Activated T-cell treated with anti-CD3 and anti-CD28 coated beads for 4 hours (primary cell): ENCODE measurements at places on chromosomes 13 and 19.

DNA sequence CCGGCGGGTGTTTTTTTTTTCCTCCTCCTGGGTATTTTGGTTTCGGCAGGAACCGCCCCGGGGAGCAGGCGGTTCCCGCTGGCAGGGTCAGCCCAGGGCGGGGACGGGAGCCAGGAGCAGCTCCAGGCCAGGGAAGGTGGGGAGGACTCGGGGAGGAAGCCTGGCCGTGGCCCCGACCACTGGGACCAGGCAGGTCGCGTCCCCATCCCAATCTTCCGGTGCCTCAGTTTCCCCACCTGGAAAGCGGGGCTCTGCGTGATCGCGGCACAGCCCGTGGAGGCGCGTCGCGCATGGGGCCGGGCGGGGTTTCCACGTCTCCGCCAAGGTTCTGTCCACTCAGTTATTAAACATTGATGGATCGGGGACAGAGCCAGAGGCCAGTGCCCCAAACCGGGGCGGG, 34.8 kb downstream of the IL12RB1 start:
- no peak for DNase-seq

DNA sequence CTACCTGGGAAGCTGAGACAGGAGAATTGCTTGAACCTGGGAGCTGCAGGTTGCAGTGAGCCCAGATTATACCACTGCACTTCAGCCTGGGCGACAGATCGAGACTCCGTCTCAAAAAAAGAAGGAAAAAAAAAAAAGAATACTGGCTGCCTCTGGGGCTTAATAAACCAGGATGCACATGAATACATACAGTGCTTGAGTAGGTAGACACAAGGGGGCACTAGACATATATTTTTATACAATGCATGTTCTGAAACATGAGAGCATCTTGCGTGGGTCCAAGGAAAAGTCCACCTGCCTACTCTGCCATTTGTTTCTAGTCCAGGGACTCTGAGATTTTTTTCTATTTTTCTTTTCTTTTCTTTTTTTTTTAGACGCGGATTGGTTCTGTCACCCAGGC, 31.2 kb downstream of the KEAP1 start:
- no peak for DNase-seq

DNA sequence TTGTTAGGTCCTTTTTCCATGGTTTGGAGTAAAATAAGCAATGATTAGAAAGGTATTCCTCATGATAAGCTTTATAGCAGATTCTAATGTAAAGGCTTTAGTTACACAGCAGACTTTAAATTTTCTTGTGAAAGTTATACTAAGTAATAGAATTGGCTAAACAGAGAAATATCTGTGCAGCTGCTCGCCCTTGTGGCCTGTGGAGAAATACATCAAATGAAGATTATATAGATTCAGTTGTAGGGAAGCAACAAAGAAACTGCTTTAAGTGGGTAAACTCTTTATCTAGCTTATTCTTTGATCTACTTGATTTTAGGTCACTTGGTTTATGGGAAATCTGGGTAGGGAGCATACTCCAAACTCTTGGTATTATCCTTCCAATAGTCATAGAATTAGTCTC, 1269.7 kb upstream of the SPRY2 start:
- DNase-seq = no peak

DNA sequence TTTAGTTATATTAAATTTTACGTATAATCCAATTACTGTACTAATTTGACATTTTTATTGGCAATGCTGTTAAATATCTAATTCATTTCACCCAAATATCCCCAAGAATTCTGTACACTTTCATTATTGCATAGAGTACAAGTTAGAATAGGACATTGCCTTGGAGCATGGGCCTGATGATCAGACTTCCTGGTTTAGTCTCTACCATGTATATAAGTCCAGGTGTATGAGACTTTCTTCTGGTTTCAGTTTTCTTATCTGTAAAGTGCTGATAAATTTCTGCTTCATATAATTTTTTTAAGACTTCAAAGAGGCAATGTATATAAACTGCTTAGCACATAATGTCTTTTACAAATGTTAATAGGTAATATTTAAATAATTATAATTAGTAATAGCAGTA, 179.4 kb downstream of the KLF12 start:
- no peak for DNase-seq

DNA sequence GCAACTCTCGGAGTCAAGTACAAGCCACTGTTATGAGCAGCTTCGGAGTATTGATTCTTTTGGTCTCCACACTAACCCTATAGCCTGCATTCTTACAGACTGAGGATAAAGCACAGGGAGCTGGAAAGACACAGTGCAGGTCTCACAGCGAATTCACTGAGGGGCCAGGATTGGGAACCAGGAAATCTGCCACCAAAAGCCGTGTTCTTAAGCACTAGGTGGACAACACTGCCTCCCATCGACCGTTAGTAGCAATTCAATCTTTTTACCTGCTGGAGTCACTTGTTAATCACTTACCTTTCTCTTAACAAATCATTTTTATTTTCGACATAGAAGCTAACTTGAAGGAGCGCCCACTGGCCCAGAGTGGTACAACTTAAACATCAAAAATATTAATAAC, 6.3 kb downstream of the PMIS2 start:
- peak; percentile 5 for DNase-seq

- DNase-seq = no peak
Observed at GRCh38 chr13:72313546-72313945, 413.9 kb downstream of the MZT1 start.

DNA sequence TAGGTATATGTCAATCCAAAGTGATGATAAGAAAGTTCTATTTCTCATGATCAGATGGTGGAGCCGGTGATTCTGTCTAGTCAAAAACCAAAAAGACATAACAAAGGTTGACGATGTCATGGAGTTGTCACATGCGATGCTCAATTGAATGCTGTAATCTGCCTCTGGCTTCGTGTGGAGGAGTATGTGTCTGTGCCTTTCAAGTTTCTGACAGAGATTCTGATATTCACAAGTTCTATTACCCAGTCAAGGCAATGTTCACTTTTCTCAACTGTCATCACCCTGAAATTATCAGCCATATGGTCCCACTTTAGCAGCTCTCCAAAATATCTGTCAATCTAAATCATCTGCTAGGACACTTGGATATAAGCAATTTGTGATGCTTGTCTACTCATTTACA, 367.6 kb upstream of the PRR20A start:
- no peak for DNase-seq

- no peak for DNase-seq
Observed at GRCh38 chr13:71320452-71320851, 546.6 kb downstream of the DACH1 start.

DNA sequence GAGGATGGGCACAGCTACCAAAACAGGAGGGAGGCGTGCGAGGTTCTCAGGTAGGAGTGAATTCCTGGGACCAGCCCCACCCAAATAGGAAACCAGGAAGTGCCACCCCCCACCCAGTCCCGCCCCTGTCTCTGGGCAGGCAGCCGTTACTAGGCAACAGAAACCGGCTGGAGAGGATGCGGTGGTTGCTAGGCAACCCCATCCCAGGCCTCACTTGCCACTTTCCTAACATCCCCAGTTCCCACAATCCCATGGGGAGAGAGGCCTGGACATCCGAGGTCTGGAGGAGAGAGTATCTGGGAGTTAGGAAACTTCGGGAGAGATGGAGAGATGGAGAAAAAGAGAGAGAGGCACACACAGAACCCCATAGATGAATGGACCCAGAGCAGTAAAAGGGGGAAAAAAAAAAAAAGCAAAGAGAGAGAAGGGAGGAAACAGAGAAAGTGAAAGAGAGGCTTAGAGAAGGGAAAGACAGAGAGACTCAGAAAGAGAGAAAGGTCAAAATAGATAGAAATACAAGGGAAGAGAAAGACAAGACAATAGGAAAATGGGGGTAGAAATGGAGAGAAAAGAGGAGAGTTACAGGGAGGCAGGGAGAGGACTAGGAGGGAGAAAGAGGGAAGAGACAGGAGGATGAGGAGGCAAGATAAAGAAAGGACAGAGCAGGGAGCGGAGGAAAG, 3.8 kb downstream of the GRIK5 start:
- no peak for DNase-seq

GRCh38 chr13:33206945-33207614, 78.5 kb downstream of the STARD13 start:
- DNase-seq = no peak

- peak; percentile 93 for DNase-seq
Observed at GRCh38 chr19:17539238-17540117, 16.0 kb upstream of the COLGALT1 start.

- no peak for DNase-seq
Observed at GRCh38 chr13:23007426-23007825, 173.4 kb upstream of the SGCG start.

GRCh38 chr13:21055016-21055415, 6.4 kb downstream of the LATS2 start:
- DNase-seq = no peak

DNA sequence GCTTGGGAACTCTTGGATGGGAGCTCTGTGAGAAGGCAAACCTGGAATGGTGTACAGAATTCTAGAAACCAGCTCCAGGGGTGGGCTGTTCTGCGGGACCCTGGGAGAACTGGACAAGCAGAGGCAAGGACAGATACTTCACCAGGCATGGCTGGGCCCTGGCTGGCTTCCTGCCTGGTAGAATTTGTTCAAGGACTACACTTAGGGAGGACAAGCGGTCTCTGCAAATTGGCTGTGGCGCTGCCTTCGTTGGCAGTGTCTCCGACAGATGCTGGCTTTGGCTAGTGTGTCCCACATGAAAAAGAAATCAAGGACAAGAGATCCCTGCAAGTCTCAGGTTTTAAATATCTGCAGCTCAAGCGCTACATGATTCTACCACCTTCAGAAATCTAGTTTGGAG, 12.4 kb downstream of the CEBPG start:
- DNase-seq = no peak

DNA sequence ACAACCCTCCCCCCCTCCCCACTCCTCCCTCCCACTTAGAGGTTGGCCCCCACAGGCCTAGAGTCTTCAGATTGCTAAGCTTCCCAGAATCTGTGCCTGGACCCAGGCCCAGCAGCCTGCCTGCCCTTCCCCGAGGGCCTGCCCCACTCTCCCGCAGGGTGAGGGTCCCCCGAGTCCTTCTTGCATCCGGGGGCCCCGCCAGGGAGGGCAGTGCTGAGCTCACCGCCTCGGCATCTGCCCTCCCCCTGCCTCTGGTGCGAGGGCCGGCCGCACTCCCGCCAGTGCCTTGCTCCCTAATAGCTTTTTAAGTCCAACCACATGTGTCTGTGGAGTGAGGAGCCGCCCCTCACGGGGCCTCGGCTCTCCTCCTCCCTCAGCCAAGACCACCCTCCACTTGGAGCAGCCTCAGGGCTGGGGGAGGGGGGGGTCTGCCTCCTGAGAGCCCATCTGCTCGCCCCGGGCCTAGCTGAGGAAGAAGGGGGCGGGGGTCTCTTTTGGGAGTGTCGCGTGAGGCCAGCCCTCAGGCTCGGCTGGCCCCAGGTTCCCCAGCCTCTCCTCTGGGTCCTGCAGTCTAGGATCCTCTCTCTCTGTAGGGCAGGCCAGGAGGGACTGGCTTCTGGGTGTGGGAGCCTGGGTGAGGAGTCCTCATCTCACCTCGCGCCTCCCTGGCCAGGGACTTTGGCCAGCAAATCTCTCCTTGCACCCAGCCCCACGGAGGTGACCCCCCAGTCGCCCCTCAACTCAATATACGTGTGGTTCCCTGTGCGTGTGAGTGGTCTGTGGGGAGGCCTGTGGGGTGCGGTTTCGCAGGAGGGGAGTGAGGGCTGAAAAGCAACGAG, 47.2 kb downstream of the LYL1 start:
- DNase-seq = no peak

GRCh38 chr13:50133358-50133953, 118.2 kb downstream of the KCNRG start:
- DNase-seq = no peak

- DNase-seq = no peak
Observed at GRCh38 chr19:15591796-15592195, 23.2 kb upstream of the CYP4F8 start.

DNA sequence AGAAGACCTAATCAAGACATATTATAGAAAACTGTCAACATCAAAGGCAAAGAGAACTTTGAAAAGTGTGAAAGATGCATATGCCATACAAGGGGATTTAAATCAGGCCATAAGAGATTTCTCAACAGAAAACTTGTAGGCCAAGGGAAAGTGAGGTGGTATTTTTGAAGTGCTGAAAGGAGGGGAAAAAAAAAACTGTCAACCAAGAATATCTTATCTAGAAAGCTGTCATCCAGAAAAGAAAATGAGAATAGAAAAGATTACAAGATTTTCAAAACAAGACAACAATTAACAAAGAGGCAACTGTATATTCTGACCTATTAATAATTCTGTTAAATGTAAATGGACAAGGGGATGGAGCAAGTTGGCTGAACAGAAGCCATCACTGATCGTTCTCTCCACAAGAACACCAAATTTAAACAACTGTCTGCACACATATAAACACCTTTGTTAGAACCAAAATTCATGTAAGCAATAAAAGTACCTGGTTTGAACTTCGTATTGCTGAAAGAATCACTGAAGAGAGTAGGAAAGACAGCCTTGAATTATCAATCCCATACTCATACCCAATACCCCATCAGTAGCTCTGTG, 880.1 kb upstream of the PCDH9 start:
- no peak for DNase-seq

DNA sequence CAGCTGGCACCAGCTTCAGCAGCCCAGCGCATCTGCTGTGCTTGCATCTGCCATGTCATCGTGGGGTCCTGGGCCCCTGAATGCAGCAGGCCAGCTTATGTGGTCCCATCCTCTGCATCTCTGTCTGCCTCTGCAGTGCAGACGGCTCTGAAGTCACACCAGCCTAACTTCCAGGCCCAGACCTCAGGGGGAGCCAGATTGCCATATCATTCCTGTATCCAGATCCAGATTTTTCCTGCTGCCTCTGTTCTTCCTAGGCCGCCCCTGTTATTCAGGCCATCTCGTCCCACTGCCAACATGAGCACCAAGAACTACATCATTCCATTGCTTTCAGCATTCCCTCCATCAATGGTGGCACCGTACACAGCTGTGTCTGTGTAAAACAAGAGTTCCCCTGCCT, 571.6 kb downstream of the UQCRFS1 start:
- DNase-seq = no peak

DNA sequence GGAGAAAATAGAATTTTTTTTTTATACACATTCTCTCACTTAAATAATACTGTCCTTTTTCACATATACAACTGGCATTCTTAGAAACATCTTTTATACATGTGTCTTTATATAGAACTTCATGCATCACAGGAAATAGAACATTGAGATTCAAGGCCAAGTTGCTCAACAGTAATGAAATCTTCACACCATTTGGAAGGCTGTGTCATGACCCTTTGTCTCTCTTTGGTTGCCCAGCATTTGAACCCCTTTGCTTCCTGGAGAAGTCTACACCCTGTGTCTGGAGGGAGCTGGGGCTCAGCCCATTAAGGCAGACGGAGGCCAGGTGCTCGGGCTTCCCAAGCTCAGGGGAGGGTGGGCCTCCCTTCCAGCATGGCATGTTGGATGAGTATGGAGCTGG, 41.1 kb downstream of the B3GLCT start:
- no peak for DNase-seq

- DNase-seq = no peak
Observed at GRCh38 chr13:110723598-110723997, 10.1 kb downstream of the ING1 start.

- no peak for DNase-seq
Observed at GRCh38 chr19:10076535-10076934, 9.6 kb upstream of the SHFL start.

GRCh38 chr13:99422586-99423220, 78.6 kb upstream of the TM9SF2 start:
- no peak for DNase-seq
